ENCODE measurements at places on chromosomes 6 and 20.

DNA sequence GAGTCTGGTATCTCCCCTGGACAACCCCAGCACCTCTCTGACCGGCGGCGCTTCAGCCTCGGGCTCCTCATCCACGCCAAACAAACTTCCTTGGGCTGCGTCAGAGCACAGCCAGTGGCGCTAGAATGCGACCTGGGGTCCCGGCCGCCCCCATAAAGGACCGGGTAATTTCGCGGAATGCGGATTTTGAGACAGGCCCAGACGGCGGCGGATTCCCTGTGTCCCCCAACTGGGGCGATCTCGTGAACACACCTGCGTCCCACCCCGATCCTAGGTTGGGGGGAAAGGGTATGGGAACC, 1.6 kb downstream of the FOXP4 start:
- no peak for DNase-seq

GRCh38 chr6:21198032-21198640, 395.4 kb upstream of the SOX4 start:
- DNase-seq, result no peak

DNA sequence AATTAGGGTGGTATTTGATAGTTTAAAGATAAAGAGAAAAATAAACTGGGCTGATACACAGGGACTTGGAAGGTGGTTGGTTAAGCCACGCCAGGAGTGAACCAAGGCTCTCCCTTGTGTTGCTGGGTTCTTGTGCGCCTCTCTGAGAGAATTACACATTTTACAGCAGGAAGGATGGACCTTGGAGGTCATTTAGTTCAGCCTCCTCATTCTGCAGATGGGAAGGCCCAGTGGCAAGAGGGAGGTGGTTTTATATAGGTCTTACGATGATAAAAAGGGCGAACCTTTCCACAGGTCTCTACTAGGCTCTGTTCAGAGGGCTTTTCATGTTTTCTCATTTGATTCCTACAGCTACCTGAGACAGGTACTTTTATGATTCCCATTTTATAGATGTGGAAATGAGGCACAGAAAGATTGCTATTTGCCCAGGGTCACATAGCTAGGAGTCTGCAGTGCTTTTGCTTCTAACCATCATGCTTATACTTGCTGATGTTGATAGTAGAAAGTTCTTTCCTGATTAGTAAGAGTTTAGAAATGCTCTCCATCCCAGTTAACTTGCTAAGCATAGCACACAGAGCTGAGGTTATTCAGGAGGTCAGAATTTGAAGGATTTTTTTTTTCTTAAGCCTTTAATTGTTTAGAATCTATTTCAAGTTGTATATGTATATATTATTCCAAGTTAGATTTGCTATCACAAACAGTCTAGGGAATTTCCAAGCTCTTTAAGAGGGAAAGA, 12.8 kb downstream of the HIVEP1 start:
- no peak for DNase-seq

DNA sequence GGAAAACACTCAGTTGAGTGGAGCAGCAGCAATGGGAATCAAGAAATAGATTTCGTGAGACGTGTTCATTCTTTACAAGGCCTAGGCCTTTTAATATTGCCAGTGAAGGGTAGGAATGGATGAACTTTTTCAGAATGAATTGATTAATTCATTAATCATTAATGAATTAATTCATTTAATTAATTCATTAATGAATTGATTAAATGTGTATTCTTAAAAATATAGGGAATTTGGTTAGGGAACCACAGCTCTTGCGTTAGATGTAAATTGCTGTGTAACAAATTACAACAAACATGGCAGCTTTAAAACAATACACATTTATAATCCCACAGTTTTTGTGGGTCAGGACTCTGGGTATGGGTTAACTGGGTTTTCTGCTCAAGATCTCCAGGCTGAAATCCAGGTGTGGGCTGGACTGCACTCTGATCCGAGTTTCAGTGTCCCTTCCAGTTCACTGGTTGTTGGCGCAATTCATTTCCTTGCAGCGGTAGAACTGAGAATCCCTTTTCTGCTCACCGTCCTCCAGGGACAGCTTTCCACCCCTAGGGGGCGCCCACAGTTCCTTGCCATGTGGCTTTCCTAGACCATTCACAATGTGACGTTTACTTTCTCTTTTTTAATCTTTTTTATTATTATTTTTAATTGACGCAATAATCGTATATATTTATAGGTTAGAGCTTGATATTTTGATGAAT, 32.8 kb upstream of the BCAS1 start:
- peak; percentile 33 for DNase-seq

DNA sequence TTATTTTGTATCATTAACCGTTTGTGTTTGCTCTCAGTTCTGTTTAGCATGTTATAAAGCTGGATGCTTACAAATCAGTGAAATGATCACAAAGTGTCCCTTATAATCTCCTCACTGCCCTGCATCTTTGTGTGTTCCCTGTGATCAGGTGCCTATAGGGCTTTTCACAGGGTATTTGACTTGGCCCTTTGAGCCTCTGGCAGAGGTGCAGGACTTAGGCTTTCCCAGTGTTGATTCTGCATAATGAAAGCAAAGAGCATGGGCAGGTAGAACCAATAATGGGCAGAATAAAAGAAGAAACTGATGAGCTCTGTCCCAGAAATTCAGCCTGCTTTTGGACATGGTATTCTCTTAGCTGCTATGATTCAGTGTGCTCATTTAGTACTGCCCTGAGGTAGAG, 16.9 kb upstream of the PBOV1 start:
- no peak for DNase-seq

DNA sequence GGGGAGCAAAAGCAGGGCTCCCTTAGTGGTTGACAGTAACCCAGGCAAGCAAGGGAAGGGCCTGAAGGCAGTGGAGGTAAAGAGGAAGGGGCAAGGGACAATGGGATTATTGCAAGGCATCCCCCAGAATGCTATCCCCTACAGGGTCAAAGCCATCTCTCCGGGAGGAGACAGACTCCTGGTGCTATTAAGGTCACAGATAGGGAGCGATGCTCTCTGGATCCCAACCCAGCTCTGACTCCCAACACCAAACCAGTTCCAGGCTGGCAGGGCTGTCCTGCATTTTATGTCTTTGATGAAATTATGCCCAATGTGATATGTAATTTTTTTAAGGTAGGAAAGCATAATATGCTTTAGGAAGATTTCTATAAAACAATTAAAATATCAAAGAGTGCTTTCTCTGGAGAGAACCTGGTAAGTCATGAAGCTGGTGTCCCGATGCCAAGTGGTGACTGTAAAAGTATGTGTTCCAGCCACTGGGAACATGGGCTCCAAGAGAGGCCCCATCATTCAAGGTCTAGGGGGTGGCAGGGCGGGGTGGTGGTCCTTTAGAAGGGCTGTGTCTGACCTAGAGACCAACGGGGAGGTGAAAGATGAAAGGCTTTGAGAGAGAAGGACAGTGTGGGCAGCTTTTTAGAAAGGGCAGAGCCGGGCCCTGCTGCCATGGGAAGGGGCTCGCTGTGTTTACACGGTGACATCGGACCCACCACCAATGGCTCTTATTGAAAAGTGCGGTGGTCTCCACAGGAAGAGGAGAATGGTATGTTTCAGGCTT, 276.5 kb downstream of the CDC5L start:
- DNase-seq, result no peak

DNA sequence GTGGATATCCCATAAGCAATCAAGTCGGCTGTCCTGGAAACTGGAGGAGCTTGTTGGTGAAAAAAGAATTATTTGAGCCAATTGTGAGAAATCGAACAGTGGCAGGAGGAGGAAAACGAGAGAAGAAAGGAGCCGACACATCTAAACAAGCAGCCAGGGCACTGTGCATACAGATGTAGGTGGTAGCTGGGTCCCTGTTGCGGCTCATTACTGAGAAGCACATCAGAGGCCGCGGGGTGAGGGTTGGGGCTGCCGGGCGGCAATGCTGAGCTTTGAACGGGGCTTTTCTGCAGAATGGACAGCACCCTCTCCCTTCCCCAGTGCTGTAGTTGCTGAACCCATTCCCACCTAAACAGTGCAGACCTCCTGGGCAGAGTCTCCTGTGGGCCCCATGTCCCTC, 4.1 kb upstream of the LEMD2 start:
- no peak for DNase-seq

GRCh38 chr20:3406481-3407039, 909 bp downstream of the DNAAF9 start:
- DNase-seq, result no peak

DNA sequence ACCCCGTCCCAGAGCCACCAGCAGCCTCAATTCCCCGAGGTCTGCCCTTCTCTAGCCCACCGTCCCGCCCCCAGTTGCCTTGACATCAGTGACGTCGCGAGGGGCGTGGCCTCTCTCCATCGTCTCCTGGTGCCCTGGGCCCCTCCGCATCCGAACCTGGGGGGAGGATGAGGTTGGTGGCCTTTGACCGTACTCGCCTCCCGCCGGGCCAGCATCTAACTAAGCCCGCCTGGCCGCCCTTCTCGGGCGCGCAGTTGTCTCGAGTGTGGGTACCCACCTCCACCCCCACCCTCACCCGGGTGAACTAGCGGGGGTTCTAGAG, 5.5 kb upstream of the ARMC12 start:
- peak; percentile 75 for DNase-seq

DNA sequence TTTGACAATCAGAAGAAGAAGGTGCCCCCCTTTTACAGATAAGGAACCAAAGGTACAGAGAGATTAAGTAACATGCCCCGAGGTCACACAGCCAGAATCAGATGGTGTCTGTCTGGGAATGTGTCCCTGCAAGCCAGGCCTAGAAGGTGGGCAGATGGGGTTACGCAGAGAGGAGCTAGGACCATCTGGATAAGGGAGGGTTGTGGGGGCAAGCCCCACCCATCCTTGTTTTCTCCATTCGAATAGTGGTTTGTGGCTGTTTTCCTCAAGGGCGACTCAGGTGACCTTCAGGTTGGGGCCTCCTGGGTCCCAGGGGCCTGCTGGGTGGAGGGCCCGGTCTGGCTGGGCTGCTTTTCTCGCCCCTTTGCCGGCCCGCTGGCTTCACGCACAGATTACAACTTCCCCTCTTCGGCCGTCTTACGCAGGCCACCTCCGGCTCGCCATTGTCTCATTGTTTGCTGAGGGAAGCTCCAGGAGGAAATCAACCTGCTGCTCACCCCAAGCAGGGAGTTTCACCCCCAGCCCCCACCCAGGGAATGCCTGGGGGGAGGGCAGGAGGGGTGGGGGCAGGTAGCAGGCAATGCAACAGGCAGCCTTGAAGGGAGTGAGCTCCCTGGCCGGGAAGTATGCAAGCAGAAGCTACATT, 30.8 kb upstream of the CSNK2A1 start:
- no peak for DNase-seq

GRCh38 chr6:155252581-155252980, 11.2 kb upstream of the CLDN20 start:
- no peak for DNase-seq

DNA sequence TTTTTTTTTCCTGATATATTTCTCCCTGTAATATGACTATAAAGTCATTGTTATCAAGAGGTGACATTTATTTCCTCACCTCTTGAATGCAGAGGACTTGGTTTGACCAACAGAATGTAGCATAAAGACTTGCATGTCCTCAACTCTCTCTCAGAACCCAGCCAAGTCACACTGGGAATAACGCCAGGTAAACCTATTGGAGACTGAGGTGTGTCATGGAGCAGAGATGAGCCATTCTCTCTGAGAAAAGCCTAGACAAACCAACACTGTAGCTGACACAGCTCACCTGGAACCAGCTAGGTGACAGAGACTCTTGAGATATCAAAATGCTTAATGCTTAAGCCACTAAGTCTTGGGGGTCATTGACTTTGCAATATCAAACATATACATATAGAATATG, 533.6 kb downstream of the HAO1 start:
- DNase-seq, result no peak

DNA sequence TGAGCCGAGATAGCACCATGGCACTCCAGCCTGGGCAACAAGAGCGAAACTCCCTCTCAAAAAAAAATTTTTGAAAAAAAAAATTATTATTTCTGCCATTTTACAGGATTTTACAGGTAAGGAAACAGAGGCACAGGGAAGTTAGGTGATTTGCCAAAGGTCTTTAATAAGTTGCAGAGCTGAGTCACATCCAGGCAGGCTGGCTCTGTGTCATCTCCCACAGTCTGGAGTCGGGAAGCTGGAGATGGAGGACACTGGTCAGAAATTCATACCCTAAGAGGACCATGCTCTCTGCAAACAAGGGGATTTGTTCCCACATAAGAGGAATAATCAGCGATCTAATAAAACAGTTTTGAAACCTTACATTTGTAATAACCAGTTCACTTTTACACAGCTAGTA, 24.1 kb downstream of the HECA start:
- no peak for DNase-seq

DNA sequence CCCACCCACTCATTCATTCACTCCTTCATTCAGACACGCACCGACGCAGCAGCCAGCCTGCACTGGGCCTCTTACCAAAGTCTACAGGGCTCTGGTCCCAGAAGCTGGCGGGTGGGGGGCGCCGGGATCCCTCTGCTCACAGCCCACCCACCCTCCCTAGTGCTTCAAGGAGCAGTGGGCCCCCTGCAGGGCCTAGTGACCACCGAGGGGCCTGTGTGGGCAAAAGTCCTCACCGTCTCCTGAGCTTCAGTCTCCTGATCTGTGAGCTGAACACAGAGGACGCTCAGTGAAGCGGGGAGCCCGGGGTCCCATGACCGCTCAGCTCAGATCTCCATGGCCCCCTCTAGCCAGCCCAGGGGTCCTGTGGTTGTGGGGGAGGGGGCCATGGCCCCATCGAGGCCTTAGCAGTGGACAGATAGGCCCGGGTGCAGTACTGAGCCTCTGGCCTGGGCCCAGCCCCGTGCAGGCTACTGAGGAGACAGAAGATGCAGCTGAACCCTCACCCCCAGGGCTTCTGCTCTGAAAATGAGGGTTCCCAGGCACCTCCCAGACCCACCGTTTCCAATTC, 33.4 kb upstream of the MRGBP start:
- no peak for DNase-seq

GRCh38 chr6:136103763-136104311, 146.3 kb downstream of the MTFR2 start:
- no peak for DNase-seq

DNA sequence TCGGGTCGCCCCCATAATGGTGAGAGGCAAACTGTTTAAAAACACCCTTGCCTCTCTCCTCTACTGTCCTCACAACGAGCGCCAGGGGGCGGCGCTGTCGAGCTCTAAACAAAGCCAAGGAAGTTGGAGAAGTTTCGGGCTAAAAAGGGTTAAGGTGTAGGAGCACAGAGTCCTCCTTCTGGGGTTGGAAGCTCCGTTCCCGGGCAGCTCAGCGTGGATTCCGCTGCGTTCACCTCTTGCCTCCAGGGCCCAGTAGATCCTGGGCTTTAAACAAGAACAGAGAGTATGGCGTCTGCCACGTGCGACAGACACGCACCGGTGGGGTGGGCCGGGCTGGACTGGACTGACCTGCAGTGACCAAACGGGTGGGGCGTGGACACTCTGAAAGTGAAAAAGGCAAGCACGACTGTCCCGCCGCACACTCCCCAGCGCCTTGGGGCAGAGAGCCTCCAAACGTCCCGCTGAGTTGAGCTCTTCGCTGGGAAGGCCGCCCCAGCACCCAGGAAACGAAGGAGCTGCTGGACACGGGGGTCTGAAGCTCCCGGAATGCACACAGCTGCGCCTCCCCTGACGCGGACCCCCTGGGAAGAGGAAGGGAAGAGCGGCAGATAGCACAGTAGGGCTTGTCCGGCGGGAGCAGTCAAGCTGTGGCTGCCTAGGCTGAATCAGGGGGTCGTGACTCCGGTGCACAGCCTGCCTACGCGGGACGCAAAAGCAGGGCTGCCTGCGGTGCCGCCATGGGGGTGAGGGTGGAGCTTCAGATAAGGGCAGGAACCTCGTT, 1.6 kb upstream of the THBD start:
- DNase-seq, result no peak

GRCh38 chr20:62143957-62144825, 622 bp downstream of the SS18L1 start:
- peak; percentile 48 for DNase-seq

GRCh38 chr6:125314009-125314581, 12.3 kb upstream of the HDDC2 start:
- DNase-seq, result no peak

GRCh38 chr6:156886409-156886808, 109.2 kb downstream of the ARID1B start:
- DNase-seq, result peak; percentile 44

All from GM18507 (cell line).